ENCODE measurements at places on chromosomes 13 and 19. TPM values are rescaled to one million over a fixed set of nuclear protein-coding genes. Genes with fewer than 3 reads are reported as not detected.

The CDK8 gene
- total RNA-seq: 93.7 TPM

The EFNB2 gene
- 24.9 TPM for total RNA-seq

The ADGRE2 gene
- total RNA-seq: under 0.01 TPM

The VSIG10L gene
- 1.6 TPM for total RNA-seq

The ARL11 gene
- total RNA-seq: 0.23 TPM

The IRS2 gene
- total RNA-seq: 14.3 TPM

The POGLUT2 gene
- 11.5 TPM for total RNA-seq

The BEST2 gene
- not detected for total RNA-seq

The ZNF626 gene
- 36.4 TPM for total RNA-seq

The GIPC3 gene
- 0.23 TPM for total RNA-seq

The CATSPERD gene
- 0.23 TPM for total RNA-seq

The PEX11G gene
- total RNA-seq: 1.8 TPM

The ELSPBP1 gene
- not detected for total RNA-seq

The IQCN gene
- total RNA-seq: 0.92 TPM

The KLC3 gene
- total RNA-seq: 1.8 TPM

The IZUMO2 gene
- not detected for total RNA-seq
